Thyroid gland (tissue), 4 donors: ENCODE measurements at places on chromosomes 11 and 22. TPM values are rescaled to one million over a fixed set of nuclear protein-coding genes. Genes with fewer than 3 reads are reported as not detected.

The RIC3 gene
- 52.6 TPM for total RNA-seq

The NLRP14 gene
- total RNA-seq = 0.15 TPM

The NADSYN1 gene
- total RNA-seq = 63.7 TPM

The SLC22A25 gene
- total RNA-seq = not detected

- DNase-seq = no peak
- H3K36me3 ChIP-seq = no peaks in the 10 kb centered on the region
- no peak overlapping the region for H3K4me3 ChIP-seq
- H3K27ac ChIP-seq = no peak overlapping the region
- H3K4me1 ChIP-seq = no peaks in the 10 kb centered on the region
- no peaks in the 10 kb centered on the region for H3K27me3 ChIP-seq
These were observed 771.1 kb upstream of the LUZP2 start for GRCh38 chr11:23725752-23726151.

DNA sequence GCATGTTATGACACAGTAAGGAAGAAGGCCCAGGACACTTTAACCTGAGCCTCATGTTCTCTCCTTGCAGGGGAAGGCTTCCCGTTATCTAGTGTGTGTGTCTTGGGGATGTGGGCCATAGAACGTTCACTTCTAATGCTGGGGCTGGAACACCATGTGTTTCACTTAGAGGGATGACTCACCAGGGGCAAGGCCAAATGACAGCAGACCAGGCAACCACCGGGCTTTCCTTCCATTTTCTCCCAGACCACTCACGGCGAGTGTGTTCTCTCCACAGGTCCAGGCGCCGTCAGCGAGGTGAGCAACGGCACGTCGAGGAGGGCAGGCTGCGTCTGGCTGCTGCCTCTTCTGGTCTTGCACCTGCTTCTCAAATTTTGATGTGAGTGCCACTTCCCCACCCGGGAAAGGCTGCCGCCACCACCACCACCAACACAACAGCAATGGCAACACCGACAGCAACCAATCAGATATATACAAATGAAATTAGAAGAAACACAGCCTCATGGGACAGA, 964.4 kb downstream of the NTM start:
- no peaks in the 10 kb centered on the region for H3K27me3 ChIP-seq
- no peak overlapping the region for H3K27ac ChIP-seq
- DNase-seq = no peak
- no peak overlapping the region for H3K4me3 ChIP-seq
- H3K4me1 ChIP-seq = no peaks in the 10 kb centered on the region

DNA sequence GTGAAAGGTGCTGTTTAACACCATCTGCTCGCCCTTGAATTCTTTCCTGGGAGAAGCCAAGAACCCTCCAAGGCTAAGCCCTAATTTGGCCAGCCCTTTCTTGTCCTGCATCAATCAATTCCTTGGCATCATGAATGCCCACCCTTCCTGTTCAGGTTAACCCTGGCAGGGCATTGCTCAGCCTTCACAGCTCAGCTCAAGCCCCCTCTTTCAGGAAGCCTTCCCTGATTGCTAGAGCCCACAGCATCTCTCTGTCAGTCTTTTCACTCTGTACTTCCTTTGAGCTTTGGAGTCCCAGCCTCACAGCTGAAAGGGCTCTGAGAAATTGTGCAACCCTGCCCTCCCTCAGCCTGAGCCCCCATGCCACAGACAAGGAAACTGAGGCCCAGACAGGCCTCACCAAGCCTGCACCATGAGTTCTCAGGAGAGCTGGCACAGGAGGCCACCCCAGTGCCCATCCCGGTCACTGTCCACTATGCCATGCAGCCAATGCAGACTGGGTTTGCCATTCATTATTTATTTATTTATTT, 16.9 kb downstream of the RPL3 start:
- no peaks in the 10 kb centered on the region for H3K27me3 ChIP-seq
- H3K4me3 ChIP-seq = no peak overlapping the region
- peaks cover 3% of the 10 kb centered on the region for H3K4me1 ChIP-seq
- no peaks in the 10 kb centered on the region for H3K36me3 ChIP-seq
- no peak for DNase-seq

GRCh38 chr22:49023161-49023878, 804.4 kb downstream of the BRD1 start:
- no peaks in the 10 kb centered on the region for H3K27me3 ChIP-seq
- no peaks in the 10 kb centered on the region for H3K4me1 ChIP-seq
- no peak overlapping the region for H3K27ac ChIP-seq
- H3K4me3 ChIP-seq = no peak overlapping the region
- H3K36me3 ChIP-seq = no peaks in the 10 kb centered on the region

- no peak overlapping the region for H3K27ac ChIP-seq
- DNase-seq = no peak
- H3K27me3 ChIP-seq = no peaks in the 10 kb centered on the region
- no peak overlapping the region for H3K4me3 ChIP-seq
These were observed 29.1 kb downstream of the MAFF start for GRCh38 chr22:38230916-38231315.

DNA sequence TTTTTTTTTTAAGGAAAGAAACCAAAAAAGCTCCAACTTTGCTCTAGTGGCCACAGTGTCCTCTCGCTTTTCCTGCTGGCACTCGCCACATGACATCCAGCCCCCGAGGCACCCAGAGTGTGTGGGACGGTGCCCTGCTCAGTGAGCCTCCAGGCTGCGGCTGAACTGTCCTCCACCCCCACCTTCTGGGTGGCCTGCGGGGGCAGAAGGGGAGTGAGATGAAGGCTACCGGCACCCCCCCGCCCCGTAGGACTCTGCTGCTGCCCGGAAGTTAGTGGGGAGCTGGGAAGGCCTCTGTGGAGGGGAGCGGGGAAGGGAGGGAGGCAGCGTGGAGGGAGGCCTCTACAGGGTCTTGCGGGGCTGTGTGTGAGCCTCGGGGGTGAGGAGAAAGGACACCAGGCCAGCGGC, 264.4 kb downstream of the CTTN start:
- H3K27ac ChIP-seq = no peak overlapping the region
- DNase-seq = no peak
- H3K4me3 ChIP-seq = no peak overlapping the region
- H3K27me3 ChIP-seq = no peaks in the 10 kb centered on the region
- no peaks in the 10 kb centered on the region for H3K4me1 ChIP-seq
